Kidney (tissue), 22 donors: ENCODE measurements at places on chromosomes 5 and 9. TPM values are rescaled to one million over a fixed set of nuclear protein-coding genes. Genes with fewer than 3 reads are reported as not detected.

GRCh38 chr5:66660396-66660795 lies 64.2 kb downstream of the MAST4 start:
- DNase-seq: no peak
- H3K4me3 ChIP-seq: no peak overlapping the region
- no peak overlapping the region for H3K27ac ChIP-seq
- H3K4me1 ChIP-seq: no peaks in the 10 kb centered on the region

GRCh38 chr9:82991671-82992070 lies 71.3 kb downstream of the RASEF start:
- H3K27ac ChIP-seq: no peak overlapping the region
- H3K4me3 ChIP-seq: no peak overlapping the region
- H3K4me1 ChIP-seq: no peaks in the 10 kb centered on the region
- peak; percentile 48 for DNase-seq
- H3K36me3 ChIP-seq: no peaks in the 10 kb centered on the region

- DNase-seq: no peak
- H3K27ac ChIP-seq: no peak overlapping the region
- H3K36me3 ChIP-seq: no peaks in the 10 kb centered on the region
Observed at GRCh38 chr9:26955222-26955903, 849 bp upstream of the IFT74 start.

DNA sequence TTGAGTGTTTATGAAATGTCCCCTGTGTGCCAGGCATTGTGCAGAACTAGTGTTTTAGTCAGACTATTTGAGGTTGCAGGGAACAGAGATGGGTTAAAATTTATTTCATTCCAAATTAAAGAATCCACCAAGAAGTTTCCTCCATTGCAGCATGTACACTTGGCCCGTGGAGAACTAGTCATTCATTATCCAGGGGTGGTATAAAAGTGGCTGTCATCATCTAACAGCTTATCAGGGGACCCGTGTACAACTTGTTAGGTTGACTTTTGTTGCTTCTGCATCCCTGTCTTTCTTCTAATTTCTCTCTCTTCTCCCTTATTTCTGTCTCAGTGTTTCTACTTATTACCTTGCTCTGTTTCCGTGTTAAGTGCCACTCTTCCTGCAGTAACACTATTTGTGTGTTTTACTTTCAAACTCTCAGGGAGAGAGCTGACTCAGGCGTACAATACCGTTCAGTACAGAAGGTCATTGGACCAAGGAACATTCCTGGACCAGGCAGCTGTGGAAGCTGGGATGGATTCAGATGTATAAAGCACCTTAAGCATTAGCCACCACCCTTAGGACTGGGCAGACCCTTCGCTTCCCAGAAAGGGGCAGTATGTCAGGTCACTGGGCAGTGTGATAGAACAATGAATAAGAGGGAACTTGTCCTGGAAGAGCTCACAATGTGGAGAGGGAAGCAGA lies 36.1 kb downstream of the MAP3K1 start:
- peaks cover 41% of the 10 kb centered on the region for H3K4me1 ChIP-seq
- no peaks in the 10 kb centered on the region for H3K27me3 ChIP-seq
- no peak for DNase-seq

GHR gene
- total RNA-seq: 3.7 TPM
